Breast epithelium (tissue), 4 donors: ENCODE measurements at places on chromosomes 6 and 20. TPM values are rescaled to one million over a fixed set of nuclear protein-coding genes. Genes with fewer than 3 reads are reported as not detected.

Gene C6orf132
- 20.2 TPM for total RNA-seq

Gene SCUBE3
- total RNA-seq, result under 0.01 TPM

Gene RUNX2
- total RNA-seq, result 7.3 TPM

Gene MRAP2
- 9.4 TPM for total RNA-seq

Gene VGLL2
- not detected for total RNA-seq

Gene TRIM40
- not detected for total RNA-seq

Gene RBPJL
- total RNA-seq, result not detected

Gene BPIFA1
- total RNA-seq, result not detected

Gene SEL1L2
- total RNA-seq, result not detected

Gene SLC2A10
- 19.8 TPM for total RNA-seq

Gene PNLDC1
- not detected for total RNA-seq

Gene ATXN1
- 63.2 TPM for total RNA-seq

Gene EEF1A1
- total RNA-seq, result 12,629 TPM

DNA sequence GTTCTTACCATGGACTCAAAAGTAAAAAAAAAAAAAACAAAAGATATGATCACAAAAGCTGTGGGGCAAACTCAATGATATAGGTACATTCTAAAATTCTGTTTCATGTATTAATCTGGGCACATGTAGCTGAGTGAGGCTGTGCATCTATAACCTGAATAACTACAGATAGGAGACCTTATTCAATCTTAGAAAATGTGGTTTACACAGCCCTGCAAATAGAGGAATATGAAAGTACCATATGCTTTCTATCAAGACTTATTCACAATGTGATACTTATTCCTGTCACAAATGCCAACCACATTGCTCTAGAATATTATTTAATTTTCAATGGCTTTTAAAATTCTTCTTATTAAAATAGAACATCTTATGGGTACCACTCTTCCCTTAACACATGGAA lies 3.1 kb upstream of the SPACA1 start:
- H3K27ac ChIP-seq, result no peak overlapping the region
- no peaks in the 10 kb centered on the region for H3K36me3 ChIP-seq
- no peak overlapping the region for H3K4me3 ChIP-seq
- DNase-seq, result no peak

DNA sequence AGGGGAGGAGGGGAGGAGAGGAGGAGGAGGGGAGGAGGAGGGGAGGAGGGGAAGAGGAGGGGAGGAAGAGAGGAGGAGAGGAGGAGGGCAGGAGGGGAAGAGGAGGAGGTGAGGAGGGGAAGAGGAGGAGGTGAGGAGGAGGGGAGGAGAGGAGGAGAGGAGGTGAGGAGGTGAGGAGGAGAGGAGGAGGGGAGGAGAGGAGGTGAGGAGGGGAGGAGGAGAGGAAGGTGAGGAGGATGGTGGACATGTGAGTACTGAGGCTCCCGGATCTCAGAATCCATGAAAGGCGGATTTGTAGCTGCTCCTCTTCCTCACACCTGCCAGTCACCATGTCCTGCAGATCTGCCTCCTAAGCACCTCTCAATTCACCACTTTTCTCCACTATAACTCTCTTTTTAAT lies 59.8 kb downstream of the PSMB1 start:
- H3K4me1 ChIP-seq, result no peaks in the 10 kb centered on the region
- H3K27ac ChIP-seq, result no peak overlapping the region
- DNase-seq, result no peak
- H3K36me3 ChIP-seq, result no peaks in the 10 kb centered on the region
- no peaks in the 10 kb centered on the region for H3K27me3 ChIP-seq
- no peak overlapping the region for H3K4me3 ChIP-seq

DNA sequence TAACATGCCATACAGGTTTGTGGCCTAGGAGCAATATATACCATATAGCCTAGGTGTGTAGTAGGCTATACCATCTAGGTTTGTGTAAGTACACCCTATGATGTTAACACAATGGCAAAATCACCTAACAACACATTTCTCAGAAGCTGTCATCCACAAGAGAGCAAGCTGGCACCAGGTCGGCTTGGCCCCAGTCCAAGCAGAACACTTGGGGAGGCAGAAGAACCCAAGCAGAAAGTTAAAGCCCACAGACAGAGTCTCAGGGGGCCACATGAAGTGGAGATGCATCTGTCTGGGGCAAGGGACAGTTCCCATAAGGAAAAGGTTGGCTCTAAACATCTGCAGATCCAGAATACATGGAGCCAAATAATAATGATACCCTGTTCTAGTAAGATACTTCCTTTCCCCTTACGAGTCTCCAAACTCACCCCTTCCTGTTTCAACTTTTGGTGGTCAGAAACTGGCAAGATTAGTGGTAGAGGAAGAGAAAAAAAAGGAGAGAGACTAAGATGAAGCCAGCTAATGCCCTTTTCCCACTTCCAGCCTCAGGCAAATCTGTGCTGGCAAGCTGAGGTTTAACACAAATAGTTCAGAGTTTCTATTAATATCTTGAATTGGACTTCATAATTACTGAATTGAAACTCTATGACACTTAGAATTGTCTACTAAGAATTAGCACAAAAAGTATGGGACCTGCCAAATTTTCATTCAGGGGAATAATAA lies 29.5 kb downstream of the TCF21 start:
- H3K4me3 ChIP-seq, result no peak overlapping the region
- no peaks in the 10 kb centered on the region for H3K27me3 ChIP-seq
- H3K36me3 ChIP-seq, result no peaks in the 10 kb centered on the region
- DNase-seq, result no peak

DNA sequence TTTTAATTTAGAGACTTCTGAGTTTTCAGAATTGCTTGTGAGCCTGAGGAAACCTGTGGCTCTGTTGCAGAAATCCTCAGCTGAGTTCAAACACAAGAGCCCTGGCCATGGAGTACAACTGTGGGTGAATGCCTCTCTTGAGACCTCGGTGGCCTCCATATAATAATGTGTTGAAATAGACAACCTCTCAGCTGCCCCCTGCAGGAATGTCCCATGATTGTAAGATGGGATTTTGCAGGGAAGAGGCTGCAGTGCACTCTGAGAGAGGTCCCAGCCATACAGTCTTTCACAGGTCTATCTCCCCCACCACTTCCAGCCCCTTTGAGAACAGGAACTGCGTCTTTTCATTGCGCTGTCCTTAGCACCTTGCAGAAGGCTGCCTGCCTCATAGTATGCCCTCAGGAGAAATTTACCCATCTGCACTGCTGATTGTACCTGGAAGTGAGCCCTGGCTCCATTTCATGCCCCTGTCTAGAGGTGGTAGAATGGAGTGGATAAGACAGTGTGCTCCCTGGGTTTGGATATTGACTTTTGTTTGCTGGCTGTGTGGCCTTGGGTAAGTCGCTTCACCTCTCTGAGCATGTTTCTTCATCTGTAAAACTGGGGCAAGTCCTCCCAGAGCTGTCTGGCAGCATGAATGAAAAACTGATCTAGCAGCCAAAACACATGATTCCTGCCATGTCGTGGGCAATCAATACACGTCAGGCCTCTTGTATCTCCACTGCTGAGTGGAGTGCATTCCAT lies 16.8 kb upstream of the CDH22 start:
- DNase-seq, result no peak
- H3K4me3 ChIP-seq, result no peak overlapping the region
- H3K4me1 ChIP-seq, result no peaks in the 10 kb centered on the region
- H3K36me3 ChIP-seq, result no peaks in the 10 kb centered on the region

DNA sequence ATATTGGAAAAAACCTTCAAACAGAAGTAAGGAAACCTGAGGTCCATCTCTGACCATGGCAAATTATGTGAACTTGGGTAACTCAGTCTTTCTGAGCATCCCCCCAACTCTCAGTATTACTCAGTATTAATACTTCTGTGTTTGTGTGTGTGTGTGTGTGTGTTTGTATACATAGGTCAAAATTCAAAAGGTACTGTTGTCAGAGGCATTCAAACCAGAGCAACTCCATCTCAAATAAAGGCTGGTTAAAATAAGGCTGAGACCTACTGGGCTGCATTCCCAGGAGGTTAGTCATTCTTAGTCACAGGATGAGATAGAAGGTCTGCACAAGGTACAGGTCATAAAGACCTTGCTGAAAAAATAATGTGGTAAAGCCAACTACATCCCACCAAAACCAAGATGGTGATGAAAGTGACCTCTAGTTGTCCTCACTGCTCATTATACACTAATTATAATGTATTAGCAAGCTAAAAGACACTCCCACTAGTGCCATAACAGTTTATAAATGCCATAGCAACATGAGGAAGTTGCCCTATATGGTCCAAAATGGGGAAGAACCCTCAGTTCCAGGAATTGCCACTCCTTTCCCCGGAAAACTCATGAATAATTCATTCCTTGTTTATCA lies 33.3 kb upstream of the SLC22A16 start:
- H3K36me3 ChIP-seq, result no peaks in the 10 kb centered on the region
- no peaks in the 10 kb centered on the region for H3K4me1 ChIP-seq

DNA sequence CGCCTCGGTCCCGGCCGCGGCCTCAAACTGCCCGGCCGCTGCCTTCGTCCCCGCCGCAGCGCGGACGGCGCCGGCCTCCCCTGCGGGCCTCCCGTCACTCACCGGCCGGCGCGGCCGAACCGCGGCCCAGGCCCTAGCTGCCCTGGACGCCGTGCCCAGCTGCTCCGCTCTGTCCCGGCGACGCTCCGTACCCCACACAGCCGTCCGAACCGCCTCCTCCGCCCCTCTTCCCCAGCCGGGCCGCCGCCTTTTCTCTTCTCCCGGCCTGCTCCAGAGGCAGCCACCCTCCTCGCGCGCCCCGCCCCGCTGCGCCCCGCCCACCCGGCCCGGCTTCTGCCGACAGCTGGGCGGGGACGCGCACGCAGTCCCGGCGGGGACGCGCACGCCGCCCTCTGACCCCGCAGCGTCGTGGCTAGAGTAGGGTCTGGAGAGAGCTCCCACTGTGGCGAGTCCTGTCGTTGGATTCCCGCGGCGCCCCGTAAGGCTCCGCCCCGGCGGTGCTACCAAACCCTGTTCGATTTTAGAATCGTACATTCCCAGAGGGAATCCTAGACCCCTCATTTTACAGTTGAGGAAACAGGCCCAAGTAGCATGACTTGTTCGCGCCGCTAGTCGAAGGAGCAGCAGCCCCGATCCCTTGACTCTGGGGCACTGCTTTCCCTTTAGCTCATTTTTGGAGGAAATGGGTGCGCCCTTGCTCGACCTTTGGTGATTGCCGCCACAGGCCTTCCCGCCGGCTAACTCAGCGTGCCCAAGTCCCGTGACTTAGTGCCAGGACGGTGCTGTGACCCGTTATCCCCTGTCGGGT lies at the start of gene FBXO30:
Gene FBXO30, minus strand, starts transcription at position 295 of the 808 bp plus-strand sequence. CDS start 8,390 bp downstream, outside the sequence.
- H3K36me3 ChIP-seq, result no peaks in the 10 kb centered on the region
- peak within 1 kb of the TSS; percentile 94 for H3K27ac ChIP-seq
- peaks cover 5% of the 10 kb centered on the region for H3K4me1 ChIP-seq
- DNase-seq, result peak; percentile 81
- peak within 1 kb of the TSS; percentile 80 for H3K4me3 ChIP-seq
- H3K27me3 ChIP-seq, result no peaks in the 10 kb centered on the region

GRCh38 chr6:6723361-6723760 lies 134.8 kb downstream of the LY86 start:
- no peak overlapping the region for H3K4me3 ChIP-seq
- H3K4me1 ChIP-seq, result peaks cover 3% of the 10 kb centered on the region
- H3K36me3 ChIP-seq, result no peaks in the 10 kb centered on the region
- peak overlapping the region; percentile 83 for H3K27ac ChIP-seq
- no peaks in the 10 kb centered on the region for H3K27me3 ChIP-seq

DNA sequence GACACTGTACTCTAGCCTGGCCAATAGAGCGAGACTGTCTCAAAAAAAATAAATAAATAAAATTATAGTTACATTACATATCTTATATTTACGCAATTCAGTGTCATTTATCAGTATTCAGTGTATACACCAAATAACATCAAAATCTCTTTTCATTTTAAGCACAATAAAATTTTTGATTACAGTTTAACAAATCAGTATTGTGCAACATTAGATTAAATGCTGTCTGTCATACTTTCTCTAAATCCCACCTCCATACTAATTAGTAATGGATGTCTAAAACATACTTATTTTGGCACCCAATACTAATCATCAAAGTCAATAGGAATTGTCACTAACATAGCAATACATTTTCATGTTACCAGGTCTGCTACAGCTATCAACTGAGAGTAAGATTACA lies 27.4 kb downstream of the IBTK start:
- no peaks in the 10 kb centered on the region for H3K36me3 ChIP-seq
- DNase-seq, result no peak
- no peaks in the 10 kb centered on the region for H3K4me1 ChIP-seq
- H3K4me3 ChIP-seq, result no peak overlapping the region
- H3K27ac ChIP-seq, result no peak overlapping the region

- H3K27me3 ChIP-seq, result no peaks in the 10 kb centered on the region
- no peaks in the 10 kb centered on the region for H3K36me3 ChIP-seq
- H3K4me1 ChIP-seq, result peaks cover 4% of the 10 kb centered on the region
- no peak overlapping the region for H3K27ac ChIP-seq
- H3K4me3 ChIP-seq, result peak overlapping the region; percentile 83
- no peak for DNase-seq
Measured at GRCh38 chr20:37096415-37097041, 731 bp upstream of the RBL1 start.

- H3K27ac ChIP-seq, result no peak overlapping the region
- no peaks in the 10 kb centered on the region for H3K36me3 ChIP-seq
- H3K4me1 ChIP-seq, result no peaks in the 10 kb centered on the region
Measured at GRCh38 chr6:84460491-84460890, 233.0 kb upstream of the CEP162 start.

- no peaks in the 10 kb centered on the region for H3K27me3 ChIP-seq
- H3K4me3 ChIP-seq, result peak overlapping the region; percentile 74
- H3K36me3 ChIP-seq, result no peaks in the 10 kb centered on the region
- DNase-seq, result no peak
- H3K4me1 ChIP-seq, result no peaks in the 10 kb centered on the region
- peak overlapping the region; percentile 92 for H3K27ac ChIP-seq
Measured at GRCh38 chr6:26033085-26033940, 53.9 kb upstream of the HFE start.

GRCh38 chr20:59688356-59688755 lies 84.0 kb downstream of the PHACTR3 start:
- DNase-seq, result no peak
- H3K4me3 ChIP-seq, result no peak overlapping the region

GRCh38 chr6:150617496-150618460 lies 18.1 kb downstream of the PLEKHG1 start:
- H3K27me3 ChIP-seq, result no peaks in the 10 kb centered on the region
- no peak for DNase-seq
- H3K36me3 ChIP-seq, result no peaks in the 10 kb centered on the region
- H3K27ac ChIP-seq, result no peak overlapping the region
- no peaks in the 10 kb centered on the region for H3K4me1 ChIP-seq

DNA sequence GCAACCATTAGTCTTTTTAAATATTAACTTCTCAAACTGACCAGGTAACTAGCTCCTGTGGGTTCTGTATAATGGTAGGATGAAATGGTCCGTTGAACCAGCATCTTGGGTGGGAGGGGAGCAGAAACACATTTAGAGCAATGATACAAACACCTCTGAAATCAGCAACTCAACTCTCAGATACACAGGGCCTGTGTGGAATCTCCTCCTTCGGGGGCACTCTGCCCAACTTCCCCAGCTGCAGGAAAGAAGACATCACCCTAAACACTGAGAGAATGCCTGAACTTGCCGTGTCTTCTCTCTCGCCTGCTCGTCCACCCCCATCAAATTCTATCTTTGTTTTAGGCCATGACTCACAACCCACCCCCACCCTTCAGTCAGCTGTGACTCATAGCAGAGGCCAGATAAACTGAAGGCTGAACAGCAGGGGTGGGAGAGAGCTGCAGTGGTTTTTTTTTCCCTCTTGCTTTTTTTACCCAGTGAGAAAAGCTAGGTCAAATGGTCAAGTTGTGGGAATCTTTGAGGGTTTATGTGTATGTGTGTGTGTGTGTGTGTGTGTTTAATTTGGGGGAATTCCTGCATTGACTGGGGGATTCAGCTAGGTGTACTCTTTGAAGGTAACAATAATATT lies 593.4 kb upstream of the JAG1 start:
- H3K4me3 ChIP-seq, result no peak overlapping the region
- no peak overlapping the region for H3K27ac ChIP-seq
- no peak for DNase-seq
- no peaks in the 10 kb centered on the region for H3K27me3 ChIP-seq
- H3K36me3 ChIP-seq, result no peaks in the 10 kb centered on the region

- H3K27me3 ChIP-seq, result no peaks in the 10 kb centered on the region
- H3K36me3 ChIP-seq, result no peaks in the 10 kb centered on the region
- no peak overlapping the region for H3K4me3 ChIP-seq
Measured at GRCh38 chr6:75543311-75543710, 49.7 kb upstream of the FILIP1 start.
